CD4-positive, alpha-beta T cell treated with Interferon alpha-2 for 1 hour (primary cell): ENCODE measurements at places on chromosomes 16 and 17.
A peak's percentile ranks its signal among the peaks of the same experiment; 100 is the strongest.

DNA sequence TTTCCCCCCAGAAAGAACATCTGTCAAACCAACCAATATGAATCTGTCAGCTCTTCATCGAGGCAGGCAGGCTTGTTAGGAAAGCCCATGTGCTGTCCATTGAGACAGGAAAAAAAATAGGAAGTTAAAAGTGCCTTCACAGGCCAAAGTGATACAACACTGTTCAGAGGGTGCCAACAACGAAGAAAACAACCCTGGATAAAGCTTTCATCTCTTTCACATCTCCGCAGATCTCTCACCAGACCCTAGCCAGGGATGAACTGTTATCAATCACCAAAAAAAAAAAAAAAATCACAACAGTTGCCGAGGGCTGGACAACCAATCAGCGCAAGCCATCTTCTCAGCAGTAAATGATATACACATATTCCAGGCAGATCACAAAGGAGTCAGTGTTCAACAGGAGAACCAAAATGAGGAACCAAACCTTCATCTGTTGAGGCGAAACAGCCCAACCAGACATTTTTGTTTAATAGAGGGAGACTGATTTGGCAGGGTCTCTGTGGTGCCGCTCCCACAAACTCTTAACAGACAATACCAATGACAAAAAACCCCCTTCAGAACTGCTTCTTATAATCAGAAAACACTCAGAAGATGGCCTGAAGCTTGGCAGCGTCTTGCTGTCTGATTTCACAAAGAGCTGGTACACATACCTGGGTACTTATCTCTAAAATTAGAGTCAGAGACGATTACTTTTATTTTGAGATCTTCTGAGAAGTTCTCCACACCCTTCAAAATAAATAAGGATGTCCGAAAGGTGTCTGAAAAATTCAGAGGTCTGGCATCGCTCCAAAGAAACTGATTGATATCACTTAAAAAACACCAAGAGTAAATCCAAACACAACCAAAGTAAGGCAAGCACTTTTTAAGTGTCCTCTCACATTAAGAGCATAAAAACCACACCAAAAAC is 1.8 kb downstream of the MAP3K14 start:
- DNase-seq, result peak; percentile 53

DNA sequence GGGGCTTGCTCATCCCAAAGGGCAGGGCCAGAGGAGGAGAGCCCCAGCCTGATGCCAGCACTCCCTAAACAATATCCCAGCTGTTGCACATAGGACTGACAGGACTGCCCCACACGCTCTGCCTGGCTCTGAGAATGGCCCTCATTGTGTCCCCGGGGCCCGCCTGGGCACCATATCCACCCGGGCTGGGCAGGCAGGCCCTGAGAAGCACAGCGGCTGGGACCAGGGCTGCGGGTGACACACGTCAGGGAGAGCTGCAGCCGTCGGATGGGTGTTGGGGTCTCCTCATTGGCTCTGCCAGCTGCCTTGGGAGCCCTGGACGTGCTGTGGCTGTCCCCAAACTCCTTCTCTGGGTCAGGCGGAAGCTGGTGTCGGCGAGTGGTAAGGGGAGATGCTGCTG is 4.2 kb downstream of the BCAR1 start:
- DNase-seq, result no peak

DNA sequence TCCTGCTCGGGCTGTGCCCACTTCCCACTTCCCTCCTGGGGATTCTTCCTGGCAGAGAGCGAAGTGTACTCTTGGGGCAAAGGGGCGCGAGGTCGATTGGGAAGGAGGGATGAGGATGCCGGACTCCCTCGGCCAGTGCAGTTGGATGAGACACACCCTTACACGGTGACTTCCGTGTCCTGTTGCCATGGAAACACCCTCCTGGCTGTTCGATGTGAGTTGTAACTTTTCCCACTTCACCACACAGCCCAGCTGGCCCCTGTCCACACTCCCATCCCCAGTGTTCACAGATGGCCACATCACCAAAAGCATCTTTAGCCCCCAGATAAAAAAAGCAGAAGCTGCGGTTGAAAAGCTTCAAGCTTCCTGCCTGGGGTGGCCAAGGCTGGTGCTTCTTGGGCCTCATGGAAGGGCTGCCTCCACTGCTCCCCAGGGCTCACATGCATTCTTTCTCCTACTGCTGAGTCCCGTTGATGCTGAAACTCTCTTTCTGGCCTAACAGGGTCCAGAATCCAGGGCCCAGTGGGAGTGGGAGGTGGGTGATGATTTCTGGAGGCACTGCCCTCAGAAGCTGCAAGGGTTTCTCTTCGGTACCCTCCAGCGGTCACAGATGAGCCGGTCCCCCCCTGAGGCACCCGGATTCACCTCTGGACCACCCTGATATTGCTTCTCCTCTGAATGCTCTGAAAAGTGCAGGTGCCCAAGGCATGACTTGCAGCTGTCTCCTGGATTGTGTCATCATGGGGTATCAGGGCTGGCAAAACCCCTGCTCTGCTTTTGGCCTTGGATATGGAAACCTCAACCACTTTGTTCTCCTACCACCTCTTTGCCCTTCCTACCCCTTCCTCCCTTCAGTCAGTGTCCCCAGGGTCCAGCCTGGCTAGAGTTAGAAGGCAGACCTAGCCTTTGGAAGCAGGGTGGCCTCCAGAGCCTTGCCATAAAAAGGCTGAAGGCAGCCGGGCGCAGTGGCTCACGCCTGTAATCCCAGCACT is 2.2 kb upstream of the TRAF4 start:
- no peak for DNase-seq

- no peak for DNase-seq
These were observed 43.5 kb downstream of the SCPEP1 start for GRCh38 chr17:57021226-57021940.

DNA sequence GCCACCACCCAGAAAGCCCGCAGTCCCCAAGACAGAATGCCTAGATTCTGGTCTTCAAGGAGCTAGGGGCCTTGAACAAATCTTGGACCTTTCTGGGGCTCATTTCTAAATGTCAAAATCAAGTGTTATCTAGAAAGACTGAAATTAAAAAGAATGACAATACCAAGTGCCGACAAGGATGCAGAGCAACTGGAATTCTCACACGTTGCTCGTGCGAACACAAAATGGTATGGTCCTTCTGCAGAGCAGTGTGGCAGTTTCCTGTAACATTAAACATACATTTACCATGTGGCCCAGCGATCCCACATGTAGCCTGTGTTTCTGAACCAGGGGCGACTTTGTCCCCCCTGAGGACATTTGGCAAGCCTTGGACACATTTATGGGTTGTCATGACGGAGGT is 137.9 kb downstream of the GAS7 start:
- no peak for DNase-seq

DNA sequence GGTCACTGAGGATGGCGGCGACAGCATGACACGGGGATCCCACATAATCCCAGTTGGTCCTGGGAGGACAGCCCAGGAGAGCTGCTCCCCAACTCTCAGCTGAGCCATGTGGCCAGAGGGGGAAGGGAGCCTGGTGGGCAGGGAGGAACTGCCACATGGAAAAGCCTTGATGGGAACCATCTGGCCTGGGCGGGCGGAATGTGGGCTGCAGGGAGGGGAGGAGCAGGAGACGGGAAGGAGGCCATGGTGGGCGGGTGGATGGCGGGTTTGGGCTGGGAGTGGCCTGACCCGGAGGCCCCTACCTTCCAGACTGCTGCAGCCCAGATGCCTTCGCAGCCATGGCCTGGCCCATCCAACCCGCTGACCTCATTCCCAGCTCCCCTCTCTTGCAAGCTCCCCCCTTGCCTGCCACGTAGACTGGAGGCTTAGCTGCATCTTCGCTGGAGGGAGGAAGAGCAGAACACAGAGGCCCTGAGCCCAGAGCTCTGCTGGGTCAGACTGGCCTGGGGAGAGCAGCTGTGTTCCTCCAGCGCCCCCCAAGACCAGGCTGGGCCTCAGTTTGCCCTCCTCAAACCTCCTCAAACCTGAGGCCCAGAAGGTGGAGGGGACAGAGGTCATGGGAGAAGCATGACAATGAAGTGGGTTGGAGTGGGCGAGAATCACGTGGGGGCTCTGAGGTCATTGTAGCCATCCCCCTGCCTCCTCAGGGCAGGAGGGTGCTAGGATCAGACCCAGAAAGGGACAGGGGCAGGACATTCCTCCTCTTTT is 8.2 kb upstream of the COL1A1 start:
- no peak for DNase-seq

GRCh38 chr17:57636274-57636673 is 108.8 kb downstream of the CCDC182 start:
- DNase-seq, result no peak

- DNase-seq, result no peak
These were observed 41.1 kb upstream of the SOX9 start for GRCh38 chr17:72079700-72080099.

DNA sequence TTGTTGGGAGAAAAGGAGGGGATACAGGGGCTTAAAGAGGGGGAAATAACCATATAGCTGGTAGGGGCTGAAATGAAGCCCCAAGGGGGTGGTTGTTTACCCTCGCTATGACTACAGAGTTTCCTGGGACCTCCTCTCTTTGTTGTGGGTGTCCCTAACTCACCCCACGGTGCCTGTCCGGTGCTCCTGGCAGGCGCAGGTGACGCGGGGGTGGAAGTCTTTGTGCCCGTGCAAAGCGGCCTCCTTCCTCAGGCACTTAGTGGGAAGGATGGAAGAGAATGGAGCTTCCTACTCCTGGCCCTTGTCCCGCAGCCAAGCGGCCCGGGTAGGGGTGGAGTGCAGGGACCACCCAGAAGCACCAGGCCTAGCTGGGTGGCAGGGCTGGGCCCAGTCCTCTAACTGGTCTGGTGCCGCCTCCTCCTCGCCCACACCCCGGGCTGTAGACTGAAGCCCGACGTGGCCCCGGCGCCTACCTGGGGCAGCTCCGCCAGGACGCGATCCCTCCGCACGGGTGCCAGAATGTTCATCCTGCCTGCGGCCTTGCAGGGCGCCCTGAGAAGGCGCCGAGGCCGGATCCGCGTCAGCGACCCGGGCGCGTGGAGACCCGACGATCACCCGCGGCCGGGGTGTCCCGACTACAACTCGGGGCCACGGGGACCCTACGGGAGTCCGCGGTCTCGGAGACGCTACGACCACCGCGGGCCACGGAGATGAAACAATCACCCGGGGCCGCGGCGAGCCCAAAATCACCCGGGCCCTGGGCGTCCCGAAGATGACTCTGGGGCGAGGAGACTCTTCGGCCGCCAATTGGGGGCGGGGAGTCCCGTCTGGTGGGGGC is 709 bp downstream of the RAB34 start:
- DNase-seq, result no peak

DNA sequence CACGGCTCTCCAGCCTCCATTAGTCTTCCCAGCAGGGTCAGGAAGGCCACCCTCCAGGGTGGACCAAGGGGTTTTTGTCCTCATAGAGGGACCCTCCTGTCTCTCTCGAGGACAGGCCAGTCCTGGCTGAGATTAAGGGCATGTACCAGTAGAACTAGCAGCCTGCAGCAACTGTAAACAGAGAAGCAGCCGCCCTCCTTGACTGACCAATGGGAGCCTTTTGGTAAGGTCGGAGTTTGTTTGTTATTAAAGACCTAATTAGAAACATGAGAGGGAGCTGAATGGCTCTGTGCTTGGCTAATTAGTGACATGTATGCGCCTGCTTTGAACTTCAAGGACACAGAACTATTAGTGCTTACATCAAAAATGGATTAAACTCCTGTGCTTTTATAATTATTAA is 80.0 kb downstream of the CCDC182 start:
- no peak for DNase-seq

GRCh38 chr17:2400474-2400866 is 390 bp downstream of the MNT start:
- DNase-seq, result peak; percentile 44

DNA sequence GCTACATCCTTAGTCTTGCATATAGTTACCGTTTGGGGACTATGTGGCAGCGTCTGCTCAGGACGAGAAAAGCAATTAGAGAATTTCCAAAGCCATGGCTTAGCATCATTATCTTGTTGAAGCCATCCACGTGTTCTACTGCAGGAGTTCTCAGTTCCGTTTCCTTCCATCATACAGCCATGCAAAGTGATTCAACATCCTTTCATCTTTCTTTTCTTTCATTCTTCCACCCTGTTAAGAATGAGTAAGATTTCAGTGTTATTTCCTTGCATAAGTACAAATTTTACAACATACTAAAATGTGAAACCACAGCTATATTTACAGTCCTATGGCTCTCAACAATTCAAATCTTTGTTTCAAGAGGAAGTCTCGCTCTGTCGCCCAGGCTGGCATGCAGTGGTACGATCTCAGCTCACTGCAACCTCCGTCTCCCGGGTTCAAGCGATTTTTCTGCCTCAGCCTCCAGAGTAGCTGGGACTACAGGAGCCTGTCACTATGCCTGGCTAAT is 3.8 kb downstream of the MARF1 start:
- peak; percentile 33 for DNase-seq

DNA sequence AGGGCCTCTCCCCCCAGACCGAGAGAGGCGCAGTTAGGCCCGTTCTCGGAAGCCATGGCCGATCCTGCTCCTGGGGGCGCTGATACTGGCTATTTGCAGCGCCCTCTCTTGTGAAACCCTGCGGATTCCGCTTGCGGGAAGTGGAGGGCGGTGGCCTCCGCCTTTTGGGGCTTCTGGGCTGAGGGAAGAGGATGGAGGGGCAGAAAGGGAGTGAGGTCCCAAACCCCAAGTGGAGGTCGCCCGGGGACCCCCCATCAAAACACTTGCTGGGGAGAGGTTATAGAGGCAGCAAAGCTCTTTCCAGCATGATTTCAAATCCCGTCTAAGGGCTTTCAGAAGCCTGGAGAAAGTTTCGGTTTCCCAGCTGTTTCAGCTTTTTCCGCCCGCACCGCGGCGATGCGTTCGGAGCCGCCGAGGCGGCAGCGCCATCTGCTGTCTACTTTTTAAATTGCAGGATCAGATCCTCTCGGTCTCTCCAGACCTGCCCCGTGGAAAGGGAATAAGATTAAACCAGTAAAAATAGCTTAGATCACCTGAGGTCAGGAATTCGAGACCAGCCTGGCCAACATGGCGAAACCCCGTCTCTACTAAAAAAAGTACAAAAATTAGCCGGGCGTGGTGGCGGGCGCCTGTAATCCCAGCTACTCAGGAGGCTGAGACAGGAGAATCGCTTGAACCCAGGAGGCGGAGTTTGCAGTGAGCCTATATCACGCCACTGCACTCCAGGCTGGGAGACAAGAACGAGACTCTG is 15.8 kb downstream of the SNX20 start:
- peak; percentile 92 for DNase-seq
